ENCODE measurements at places on chromosomes 7 and 10. TPM values are rescaled to one million over a fixed set of nuclear protein-coding genes. Genes with fewer than 3 reads are reported as not detected.

The IRF5 gene
- 2.5 TPM for total RNA-seq

The GLI3 gene
- 11.6 TPM for total RNA-seq

DNA sequence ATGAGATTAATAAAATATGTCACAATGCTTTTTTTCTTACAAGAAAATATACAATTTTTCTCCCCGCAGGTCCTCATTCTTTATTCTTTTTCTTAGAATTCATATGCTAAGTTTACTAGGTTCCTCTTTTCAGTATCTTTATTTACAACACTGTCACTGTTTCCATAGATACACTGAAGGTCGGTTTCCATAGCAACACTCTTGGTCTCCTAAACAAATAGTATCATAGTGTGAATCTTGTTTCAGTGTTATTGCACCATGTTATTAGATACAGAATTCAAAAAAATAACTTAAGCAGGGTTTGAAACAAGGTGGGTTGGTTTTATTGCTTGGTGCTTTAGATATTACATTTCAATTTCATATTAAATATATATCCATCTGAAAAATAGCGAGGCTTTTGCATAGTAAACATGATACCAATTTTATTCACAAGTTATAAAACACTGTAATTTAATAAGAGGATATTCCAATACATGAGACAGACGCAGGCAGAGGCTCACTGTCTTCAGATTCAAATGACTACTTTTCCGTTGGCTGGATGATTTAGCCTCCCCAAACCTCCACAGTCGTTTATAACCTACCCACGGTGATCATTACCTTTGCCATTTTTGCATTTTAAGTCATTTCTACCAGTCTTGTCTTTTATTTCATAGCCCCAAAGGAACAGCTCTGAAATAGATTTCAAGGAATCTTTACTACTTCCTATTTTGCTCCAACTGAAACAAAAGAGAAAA lies 88.9 kb upstream of the KLF6 start:
- no peak for DNase-seq

DNA sequence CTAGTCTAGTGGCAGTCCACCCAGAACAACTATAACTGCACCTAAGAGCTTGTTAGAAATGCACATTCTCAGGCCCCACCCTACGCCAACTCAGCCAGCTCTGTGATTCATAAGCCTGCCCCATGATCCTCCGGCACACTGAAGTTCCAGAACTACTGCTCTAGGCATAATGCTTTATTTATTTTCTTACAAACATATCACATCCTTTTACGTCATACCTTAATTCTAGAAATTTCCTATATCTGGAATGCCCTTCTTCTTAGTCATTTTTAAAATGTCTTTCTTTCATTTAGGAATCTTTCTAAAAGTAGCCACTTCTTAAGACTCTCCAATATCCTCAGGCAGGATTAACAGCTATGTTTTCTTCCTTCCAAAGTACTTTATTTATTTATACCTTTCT lies 480.1 kb downstream of the INHBA start:
- no peak for DNase-seq

DNA sequence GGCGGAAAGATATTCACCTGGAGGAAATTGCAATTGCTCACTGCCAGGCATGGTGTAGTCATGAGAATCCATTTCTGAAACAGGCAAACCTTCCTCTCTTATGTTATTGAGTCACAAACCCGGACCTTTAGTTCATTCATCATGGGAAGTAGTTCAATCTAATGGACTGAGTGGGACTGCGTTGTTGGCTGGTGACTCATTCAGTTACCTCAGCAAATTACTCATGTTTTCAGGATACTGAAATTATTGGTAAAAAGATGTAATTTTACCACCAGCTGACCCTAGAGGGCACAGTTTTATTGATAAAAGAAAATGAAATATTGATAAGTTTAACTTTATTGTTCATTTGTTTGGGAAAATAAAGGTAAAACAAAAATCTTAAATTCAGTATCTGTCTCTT lies 1194.4 kb upstream of the SORCS1 start:
- DNase-seq = no peak
